Sciatic nerve (tissue), 2 donors: ENCODE measurements at places on chromosomes 11 and 22. TPM values are rescaled to one million over a fixed set of nuclear protein-coding genes. Genes with fewer than 3 reads are reported as not detected.

Gene CHST1
- total RNA-seq: 2.1 TPM

Gene CRYAB
- total RNA-seq: 1,238 TPM

Gene IL17REL
- total RNA-seq: not detected

Gene UPK3A
- total RNA-seq: not detected

Gene BTBD18
- not detected for total RNA-seq

Gene PDE3B
- total RNA-seq: 7.8 TPM

Gene LRRC4C
- 16.6 TPM for total RNA-seq

Gene OR5AR1
- total RNA-seq: not detected

Gene NEAT1
- total RNA-seq: 1,255 TPM

Gene VWA5A
- 27.6 TPM for total RNA-seq

DNA sequence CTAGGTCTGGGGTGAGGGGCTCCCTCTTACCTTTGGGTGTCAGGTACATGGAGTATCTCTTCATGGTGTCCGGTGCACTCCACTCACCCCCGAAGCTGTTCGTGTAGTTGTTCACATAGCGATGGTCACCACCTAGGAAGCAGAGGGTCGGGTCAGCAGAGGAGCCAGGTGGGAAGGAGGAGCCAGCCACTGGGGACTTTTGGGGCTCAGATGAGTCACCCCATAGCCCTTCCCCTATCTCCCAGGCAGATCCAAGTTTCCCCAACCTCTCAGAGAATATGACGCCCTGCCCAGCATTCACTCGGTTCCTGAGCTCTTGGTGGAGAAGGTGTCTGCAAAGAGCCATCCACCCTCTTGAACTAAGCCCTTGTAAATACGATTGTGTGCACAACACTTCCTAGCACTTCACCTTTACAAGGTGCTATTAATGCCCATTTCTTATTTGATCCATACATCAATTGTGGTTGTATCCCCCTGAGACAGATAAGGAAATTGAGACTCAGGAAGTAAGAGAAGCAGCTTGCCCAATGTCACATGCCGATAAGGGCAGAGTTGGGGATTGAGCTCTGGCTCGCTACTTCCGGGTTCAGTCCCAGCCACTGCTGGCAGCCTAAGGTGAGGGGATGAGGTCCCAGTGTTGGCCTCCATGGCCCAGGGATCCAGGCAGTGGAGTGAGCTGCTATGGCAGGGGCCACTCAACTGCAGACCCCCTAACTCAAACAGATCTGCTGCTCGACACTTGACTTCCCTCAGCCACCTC is 14.8 kb downstream of the TRIM29 start:
- DNase-seq: no peak

- DNase-seq: no peak
Measured at GRCh38 chr22:35998748-35999147, 29.9 kb downstream of the RBFOX2 start.

DNA sequence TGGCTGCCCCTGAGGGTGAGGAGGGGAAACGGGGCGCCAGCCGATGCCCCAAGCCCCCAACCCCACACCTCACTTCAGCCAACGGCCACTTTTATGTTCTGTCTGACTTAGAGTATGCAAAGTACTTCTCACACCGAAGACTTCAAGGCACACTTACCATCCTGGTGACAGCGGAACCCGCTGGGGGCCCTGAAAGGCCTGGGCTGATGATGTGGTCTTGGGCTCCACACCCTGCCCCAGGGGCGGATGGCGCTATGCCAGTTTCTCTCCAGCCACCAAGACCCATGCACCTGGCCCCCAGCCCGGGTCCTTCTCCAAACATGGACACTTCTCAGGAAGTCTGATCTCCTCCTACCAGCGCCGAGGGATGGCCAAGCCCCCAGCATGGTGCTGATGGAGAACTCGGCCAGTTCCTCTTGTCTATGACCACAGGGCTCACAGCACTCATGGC is 175.4 kb downstream of the CTTN start:
- no peak for DNase-seq

GRCh38 chr22:31532060-31532459 is 35.7 kb downstream of the SFI1 start:
- DNase-seq: no peak

- DNase-seq: no peak
Measured at GRCh38 chr22:40325315-40325714, 21.0 kb upstream of the ADSL start.

GRCh38 chr22:19974935-19975706 is 33.5 kb upstream of the TXNRD2 start:
- DNase-seq: no peak

DNA sequence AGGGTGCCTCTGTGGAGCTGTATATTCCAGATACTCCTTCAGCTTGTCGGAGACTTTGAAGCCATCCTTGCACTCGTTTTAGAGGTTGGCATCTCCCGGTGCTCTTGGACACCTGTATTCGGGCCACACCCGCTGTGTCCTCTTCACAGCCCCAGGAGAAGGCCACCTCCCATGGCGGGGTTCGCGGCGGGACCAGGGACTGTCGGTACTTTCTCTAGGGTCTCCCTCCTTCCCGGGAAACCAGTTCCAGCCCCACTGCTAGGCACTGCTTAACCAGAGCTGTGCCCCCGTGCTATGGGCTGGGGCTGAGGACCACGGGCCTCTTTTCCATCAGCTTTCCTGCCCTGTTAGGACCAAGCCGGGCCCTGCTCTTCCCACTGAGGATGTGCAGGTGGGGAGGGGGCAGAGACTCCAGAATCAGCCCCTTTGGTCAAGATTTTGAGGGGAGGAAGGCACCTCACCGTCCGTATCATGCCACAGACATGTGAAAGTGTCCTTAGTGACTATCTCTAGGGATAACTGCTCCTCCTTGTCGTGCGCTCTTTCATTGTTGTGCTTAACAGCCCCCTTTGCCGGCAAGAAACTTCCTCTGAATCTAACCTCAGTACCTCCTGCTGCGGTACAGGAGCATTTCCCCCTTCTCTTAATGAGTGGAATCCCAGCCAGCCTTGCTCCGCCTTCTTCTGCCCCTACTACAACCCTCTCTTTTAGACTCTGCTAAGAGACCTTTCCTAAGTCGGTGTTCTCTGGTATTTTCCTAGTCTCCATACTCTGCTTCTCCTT is 1.2 kb upstream of the B3GAT1 start:
- peak; percentile 47 for DNase-seq

DNA sequence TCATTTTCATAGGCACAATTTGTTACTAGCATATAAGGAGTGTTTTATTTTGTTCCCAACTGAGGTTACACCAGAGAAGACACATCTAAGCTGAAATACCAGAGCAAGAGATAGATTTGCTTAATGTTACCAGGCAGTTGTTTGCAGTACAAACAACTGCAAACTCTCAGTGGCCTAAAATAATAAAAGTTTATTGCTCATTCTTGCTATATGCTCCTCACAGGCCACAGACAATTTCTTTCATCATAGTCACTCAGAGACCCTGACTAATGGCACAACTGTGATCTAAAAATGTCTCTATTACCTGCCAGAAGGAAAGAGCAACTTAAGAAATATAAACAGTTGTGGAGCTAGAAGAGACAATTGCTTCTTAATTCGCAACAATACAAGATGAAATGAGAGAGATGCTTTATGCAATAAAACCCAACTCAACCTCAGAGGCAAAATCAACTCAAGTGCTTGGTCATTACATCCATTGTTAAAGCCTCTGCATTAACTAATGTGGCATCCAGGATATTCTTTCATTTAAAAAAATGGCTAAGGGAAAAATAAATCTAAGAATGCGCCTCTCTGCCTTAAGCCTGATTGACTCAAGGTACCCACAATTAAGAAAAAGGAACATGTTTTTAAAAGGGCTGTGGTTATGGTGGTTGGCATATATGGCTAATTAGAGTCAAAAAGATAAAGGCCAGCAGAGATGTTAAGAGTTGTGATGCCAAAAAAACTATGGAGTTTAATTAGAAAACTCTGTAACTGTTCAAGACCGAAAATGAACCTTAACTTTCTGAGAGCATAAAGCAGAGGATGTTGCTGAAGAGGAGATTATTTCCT is 103.7 kb downstream of the CD44 start:
- DNase-seq: no peak

DNA sequence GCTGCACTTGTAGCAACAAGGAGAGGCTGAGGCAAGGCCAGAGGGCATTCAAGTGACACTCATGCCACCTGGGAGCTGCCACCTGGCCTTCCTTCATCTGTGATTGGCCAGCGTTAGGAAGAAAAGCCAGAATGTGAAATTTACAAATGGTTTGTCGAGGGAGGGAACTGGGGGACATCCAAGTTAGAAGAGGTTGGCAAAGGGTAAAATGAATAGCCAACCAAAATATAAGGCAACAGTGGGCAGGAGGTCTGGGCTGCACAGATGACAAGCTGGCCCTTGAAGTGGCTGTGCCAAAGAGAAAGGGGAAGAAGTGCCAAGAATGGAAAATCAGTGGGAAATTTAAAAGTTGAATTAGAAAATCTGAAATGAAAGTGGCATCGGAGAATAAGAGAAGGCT is 221.4 kb downstream of the C11orf91 start:
- no peak for DNase-seq

- no peak for DNase-seq
Measured at GRCh38 chr22:37502342-37503182, 16.4 kb upstream of the MFNG start.

DNA sequence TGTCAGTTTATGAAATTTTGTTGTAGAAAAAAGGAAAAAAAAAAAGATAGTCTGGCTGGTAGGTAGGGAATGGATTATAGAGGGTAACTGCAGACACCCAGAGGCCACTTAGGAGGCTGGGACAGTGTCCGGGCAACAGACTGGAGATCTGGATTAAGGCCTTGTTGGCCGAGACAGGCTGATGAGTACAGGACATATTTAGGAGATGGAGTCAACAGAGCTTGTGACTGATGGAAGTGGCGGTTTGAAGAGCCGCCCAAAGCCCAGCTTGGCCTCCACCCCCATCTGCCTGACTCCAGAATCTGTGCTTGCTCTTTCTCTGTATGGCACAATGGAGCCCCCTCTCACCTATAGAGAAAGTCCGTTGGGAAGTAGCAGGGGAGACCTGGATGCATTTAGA is 7.6 kb downstream of the PLEKHB1 start:
- DNase-seq: no peak

- no peak for DNase-seq
Measured at GRCh38 chr11:119347242-119347641, 737 bp upstream of the MFRP start.

GRCh38 chr11:130571519-130571918 is 123.1 kb downstream of the ADAMTS15 start:
- no peak for DNase-seq

- DNase-seq: no peak
Measured at GRCh38 chr11:116837231-116838091, at the start of gene APOA1. Gene APOA1, minus strand, starts transcription at chr11:116837622. Its CDS starts 235 bp downstream, at chr11:116837387.

DNA sequence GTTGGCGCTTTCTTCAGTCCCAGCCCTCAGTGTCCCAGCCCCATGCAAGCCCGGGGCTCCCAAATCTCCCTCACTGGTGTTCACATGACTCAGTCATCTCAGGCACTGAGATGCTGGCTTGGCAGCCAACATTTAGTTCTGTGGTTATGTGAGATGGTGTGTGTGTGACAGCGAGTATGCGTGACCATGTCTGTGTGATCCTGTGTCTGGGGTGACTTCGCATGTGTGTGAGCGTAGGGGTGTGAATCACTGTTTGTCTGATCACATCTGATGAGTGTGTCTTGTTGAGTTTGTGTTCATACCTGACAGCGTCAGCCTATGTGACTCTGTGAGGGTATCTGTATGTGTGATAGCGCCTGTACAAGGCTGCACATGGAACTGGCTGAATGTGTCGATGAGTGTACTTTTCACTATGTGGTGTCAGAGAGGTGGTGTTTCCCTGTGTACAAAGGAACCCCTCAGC is 16.2 kb downstream of the CREB3L1 start:
- no peak for DNase-seq

DNA sequence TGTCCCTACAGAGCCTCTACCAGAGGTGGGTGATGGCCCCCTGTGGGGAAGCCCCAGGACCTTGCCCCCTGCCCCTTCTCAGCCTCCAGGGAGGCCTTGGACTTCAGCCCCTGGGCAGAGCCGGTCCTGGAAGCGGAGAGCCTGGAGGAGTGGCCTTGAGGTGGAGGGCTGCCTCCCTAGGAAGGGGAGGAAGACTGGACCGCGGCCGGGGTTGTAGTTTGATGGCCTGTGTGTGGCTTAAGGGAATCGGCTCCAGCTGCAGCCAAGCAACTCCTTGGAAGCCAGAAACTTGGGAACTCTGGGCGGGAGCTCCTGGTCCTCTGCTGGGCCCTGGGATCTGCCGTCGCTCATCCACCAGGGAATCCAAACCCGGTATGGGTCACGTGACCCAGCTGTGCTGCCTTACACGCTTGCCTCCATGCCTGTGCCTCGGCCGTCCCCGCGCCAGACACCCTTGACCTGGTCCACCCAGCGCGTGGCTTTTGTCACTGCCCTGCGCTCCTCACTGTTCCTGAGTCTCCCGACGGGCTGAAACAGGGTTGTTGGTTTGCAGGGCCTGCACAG is 23.5 kb upstream of the ARHGAP8 start:
- no peak for DNase-seq

DNA sequence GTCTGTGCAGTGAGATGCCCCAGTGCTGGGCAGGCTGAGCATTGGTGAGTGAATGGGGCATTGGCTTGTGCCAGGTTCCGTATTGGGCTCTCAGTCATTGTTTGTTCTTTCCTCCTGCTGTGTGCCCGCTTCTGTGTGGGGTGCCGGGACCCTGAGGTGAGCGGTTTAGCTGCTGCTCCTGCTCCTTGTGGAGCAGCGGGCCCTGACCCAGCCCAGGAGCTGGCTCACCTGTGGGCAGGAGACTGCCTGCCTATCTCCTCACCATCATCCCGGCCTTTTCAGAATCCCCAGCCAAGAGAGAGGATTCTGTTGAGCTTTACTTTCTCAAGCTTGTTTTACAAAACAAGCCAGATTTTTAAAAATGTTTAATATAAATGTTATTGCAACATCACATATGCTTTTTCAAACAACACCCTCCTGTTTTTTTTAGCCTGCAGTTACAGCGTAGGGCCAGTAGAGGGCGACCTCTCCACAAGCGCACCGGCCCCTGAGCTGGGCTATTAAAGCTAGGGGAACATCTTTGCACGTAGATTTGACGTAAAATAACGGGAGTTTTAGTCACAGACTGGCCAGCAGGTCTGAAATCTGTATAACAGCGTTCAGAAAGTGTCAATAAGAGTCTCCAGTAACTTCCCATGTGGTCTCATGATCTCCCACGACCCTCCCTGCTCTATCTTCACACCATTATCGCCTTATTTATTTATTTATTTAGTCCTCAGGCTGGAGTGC is 25.1 kb upstream of the RELT start:
- no peak for DNase-seq

- no peak for DNase-seq
Measured at GRCh38 chr22:45166932-45167331, 3.2 kb downstream of the NUP50 start.

DNA sequence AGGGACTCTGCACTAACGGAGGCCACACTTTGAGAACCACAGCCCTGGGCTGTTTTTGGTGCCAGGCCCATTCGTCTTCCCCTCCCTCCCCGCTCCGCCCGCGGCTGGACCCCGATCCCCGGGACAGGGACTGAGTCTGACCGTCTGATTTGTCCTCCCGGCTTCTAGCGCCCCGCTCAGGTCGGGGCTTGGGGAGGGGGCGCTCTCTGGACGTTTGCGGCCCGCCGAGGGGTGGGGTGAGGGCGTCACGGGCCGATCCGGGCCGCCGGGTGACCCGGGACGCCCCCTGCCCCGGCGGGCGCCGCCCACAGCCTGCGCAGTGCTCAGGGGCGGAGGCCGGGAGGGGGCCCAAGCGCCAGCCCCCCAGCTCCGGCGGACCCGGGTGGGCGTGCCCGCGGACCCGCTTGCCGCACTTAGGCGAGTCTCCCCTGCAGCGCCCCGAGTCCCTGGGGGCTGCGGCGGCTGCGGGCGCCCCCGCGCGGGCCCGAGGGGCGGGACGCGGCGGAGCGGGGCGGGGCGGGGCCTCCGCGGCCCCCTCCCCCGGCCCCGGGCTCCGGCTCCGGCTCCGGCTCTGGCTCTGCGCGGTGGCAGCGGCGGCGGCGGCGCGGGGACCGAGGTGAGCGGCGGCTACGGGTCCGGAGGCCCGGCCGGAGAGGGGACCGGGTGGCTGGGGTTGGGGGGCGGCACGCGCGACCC is 33.7 kb upstream of the PRR5 start:
- DNase-seq: no peak
